ENCODE measurements at places on chromosomes 3 and 15. TPM values are rescaled to one million over a fixed set of nuclear protein-coding genes. Genes with fewer than 3 reads are reported as not detected.

PLOD2 gene
- 17.7 TPM for total RNA-seq

GNAT1 gene
- total RNA-seq: not detected

LNP1 gene
- 4.0 TPM for total RNA-seq

BTLA gene
- 0.91 TPM for total RNA-seq

CSPG5 gene
- total RNA-seq: not detected

ZWILCH gene
- total RNA-seq: 9.0 TPM

ADGRG7 gene
- total RNA-seq: 0.78 TPM

ZIC1 gene
- total RNA-seq: not detected

CNTN3 gene
- 24.5 TPM for total RNA-seq

POPDC2 gene
- 13.9 TPM for total RNA-seq

SKOR1 gene
- 0.60 TPM for total RNA-seq

RTP4 gene
- total RNA-seq: 10.6 TPM

IDH3A gene
- 85.7 TPM for total RNA-seq

GRK7 gene
- not detected for total RNA-seq

TICRR gene
- total RNA-seq: 0.47 TPM

ACP3 gene
- 5.0 TPM for total RNA-seq

HIGD2B gene
- total RNA-seq: not detected

FEZF2 gene
- not detected for total RNA-seq

ACTRT3 gene
- 4.0 TPM for total RNA-seq

CADPS gene
- 1.1 TPM for total RNA-seq

ANKUB1 gene
- total RNA-seq: not detected

PRICKLE2 gene
- 43.7 TPM for total RNA-seq

IRAK2 gene
- total RNA-seq: 20.3 TPM

ZNF660 gene
- total RNA-seq: 7.5 TPM

TRPM1 gene
- total RNA-seq: not detected

RASGRF1 gene
- 2.1 TPM for total RNA-seq

ATP13A4 gene
- 2.1 TPM for total RNA-seq

CCR2 gene
- 1.3 TPM for total RNA-seq

WDR76 gene
- 4.1 TPM for total RNA-seq

ZPLD1 gene
- total RNA-seq: 0.10 TPM

CELF6 gene
- total RNA-seq: 3.4 TPM

CAV3 gene
- total RNA-seq: not detected

FAM107A gene
- 102 TPM for total RNA-seq

CRABP1 gene
- not detected for total RNA-seq

CAPN3 gene
- total RNA-seq: 18.9 TPM

DPPA2 gene
- not detected for total RNA-seq

DUOXA2 gene
- 3.9 TPM for total RNA-seq

CAND2 gene
- total RNA-seq: 13.7 TPM

EIF4G1 gene
- total RNA-seq: 351 TPM

GRAMD2A gene
- total RNA-seq: 3.1 TPM

RARRES1 gene
- 48.5 TPM for total RNA-seq

FBXO40 gene
- 0.23 TPM for total RNA-seq

PEX5L gene
- total RNA-seq: 0.08 TPM
